Cortex of kidney (tissue), 1 donor: ENCODE measurements at places on chromosomes 12 and 14.

- DNase-seq = no peak
These were observed 11.2 kb upstream of the CDC42BPB start for GRCh38 chr14:103068351-103069073.

GRCh38 chr14:79009286-79009685 lies 839.1 kb downstream of the NRXN3 start:
- no peak for DNase-seq

DNA sequence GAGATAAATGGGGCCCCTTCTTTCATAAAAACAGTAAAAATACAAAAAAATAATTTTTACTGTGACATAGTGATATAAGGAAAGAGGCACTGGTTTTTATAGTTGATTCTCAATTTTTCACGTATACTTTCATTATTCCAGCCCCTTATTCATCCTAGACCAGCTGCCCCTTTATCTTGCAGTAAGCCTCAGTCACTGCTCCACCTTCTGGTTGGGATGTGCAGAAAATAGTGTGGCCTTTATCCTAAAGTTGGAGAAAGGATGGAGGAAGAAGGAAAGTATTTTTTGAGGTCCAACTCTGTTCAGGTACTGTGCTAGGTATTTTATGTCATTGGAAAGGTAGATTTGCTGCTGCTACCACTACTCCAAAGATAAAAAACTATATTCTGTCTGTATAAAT lies 172.7 kb downstream of the ANO6 start:
- DNase-seq = no peak

GRCh38 chr14:35261774-35262173 lies 30.4 kb upstream of the PSMA6 start:
- DNase-seq = no peak

DNA sequence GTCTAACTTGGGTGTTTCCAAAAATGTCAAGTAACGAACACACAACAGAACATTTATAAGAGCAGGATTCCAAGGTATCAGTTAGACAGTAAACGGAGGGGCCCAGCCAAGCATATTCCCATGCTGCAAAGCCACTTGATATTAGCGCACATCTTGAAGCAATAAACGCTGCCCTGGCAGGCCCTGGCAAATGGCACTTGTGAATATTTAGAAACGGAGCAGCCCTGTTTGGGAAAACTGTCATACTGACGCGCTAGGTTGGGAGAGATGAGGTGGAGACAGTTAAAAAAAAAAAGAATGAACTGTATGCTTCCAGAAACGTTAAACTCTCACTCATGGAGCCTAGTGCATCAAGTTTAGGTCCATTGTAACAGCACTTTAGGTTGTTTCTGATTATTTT lies 9.3 kb downstream of the DGLUCY start:
- DNase-seq = no peak

DNA sequence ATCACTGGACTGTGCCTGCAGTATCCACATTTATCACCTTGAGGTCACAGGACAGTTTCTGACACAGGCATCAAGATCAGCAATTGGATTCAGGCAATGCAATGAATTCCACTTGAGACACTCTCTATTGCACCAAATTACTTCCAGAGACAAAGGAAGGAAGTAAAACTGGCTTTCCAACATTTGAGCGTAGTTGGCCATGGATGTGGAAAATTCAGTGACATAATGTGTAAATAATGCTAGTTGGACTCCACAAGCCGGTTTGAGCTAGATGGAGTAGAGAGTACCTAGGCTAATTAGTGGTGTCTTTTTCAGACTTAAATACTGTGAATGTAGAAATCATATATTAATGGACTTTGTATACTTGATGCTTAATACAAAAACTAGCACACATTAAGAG lies 168.3 kb upstream of the SYT1 start:
- no peak for DNase-seq

DNA sequence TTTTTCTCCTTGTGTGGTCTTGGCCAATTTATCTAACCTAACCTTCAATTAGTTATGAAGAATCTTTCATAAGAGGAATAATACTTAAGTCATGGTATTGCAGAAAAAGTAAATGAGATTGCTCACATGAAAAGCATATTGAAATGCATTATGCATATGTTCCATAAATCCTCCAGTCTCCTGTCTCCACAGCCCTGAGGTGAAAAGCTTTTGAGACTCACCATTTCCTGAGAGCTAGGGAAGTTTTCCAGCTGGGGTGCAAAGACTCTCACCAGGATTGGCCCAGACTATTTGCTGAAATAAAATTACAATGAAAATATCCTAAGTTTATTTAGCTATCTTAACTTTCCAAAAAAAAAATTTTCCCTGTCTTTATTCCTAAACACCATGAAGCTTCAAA lies 723.8 kb upstream of the FLRT2 start:
- no peak for DNase-seq

DNA sequence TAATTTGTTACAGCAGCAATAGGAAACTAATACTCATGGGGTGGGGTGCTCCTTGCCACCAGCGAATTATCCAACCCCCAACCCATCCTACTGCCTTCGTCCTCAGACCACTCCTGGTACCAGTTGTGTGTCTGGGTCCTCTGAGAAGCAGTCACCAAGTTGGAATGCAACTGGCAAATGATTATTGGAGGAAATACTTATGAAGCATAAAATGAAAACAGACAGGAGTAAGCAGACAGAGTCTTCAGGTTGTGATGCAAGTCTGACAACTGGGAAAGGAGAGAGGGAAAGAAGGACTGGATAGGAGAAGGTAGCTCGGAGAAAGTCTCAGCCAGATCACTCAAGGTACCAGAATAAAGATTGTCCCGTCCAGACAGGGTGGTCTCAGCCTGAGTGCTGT lies 181.1 kb upstream of the ARID2 start:
- DNase-seq = no peak

- DNase-seq = no peak
These were observed 14.7 kb downstream of the ISCA2 start for GRCh38 chr14:74508292-74508731.

DNA sequence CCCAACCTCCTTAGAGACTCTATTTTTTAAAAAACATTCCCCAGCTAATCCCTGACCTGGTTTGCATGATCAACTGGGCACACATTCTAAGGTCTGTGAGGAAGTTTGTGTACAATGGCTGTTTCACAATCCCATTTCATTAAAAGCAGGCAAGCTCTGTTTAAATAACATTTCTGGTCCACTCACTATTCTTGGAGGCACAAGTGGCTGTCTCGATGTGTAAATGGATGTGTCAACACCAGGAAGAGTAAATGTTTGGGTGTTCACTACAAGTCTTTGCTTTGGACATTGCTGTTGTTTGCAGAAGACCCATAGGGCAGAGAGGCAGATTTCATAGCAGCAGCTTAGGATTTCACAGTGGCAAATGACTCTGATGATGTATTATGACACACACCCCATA lies 98.3 kb downstream of the PDZRN4 start:
- DNase-seq = no peak

- no peak for DNase-seq
These were observed 104.2 kb downstream of the ST8SIA1 start for GRCh38 chr12:22230280-22230794.

DNA sequence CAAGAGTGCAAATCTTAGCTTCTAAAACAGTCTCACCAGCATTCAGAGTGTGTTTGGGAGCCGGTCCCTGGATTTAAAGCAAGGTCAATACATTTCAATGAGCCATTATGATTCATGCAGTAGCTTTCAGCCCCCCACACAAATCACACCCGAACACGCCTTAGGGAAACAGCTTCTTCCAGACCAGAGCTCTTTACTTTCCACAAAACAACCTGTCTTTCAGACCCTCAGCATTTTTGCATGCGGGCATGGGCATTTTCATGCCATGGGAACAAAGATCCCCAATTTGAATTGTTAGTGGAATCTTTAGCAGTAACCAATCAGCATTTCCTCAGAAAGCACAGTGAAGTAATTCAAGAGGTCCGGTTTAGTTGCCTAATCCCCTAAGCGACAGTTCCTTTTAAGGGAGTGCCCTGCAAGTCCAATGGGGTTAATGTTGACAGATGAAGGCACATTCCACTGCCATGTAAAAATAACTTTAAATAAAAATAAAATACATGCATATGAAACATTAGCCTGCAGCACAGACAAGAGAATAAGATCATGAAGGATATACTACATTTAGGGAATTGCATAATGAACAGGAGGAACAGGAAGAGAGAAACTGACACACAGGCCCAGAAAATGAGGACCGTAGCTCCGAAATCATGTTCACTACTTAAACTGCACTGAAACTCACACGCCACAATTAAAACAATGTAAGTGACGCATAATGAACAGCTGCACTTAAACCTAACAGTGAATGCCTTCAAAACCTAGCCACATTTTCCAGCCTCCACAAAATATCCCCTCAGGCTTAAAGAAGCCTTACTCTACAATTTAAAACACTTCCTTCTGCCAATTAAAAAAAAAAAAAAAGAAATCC lies 4.0 kb downstream of the VPS37B start:
- DNase-seq = no peak

- DNase-seq = no peak
These were observed 19.3 kb downstream of the BRF1 start for GRCh38 chr14:105281371-105282097.

DNA sequence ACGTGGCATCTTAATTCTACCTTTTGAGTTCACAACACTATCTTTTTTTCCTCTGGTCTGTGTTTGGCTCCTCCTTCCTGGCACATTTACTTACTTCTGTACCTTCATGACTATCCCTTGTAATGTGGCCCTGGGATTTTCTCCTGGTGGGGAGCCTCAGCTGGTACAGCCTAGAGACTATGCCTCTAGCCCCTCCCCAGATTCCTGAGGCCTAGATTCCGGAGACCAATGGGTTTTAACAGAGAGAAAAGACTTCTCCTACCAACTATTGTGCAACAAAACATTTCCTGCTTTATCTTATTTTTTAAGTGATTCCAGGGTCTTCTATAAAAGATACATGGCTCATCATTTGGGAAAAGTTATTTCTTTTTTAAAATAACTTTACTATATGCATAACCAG lies 216.2 kb upstream of the KRR1 start:
- no peak for DNase-seq

DNA sequence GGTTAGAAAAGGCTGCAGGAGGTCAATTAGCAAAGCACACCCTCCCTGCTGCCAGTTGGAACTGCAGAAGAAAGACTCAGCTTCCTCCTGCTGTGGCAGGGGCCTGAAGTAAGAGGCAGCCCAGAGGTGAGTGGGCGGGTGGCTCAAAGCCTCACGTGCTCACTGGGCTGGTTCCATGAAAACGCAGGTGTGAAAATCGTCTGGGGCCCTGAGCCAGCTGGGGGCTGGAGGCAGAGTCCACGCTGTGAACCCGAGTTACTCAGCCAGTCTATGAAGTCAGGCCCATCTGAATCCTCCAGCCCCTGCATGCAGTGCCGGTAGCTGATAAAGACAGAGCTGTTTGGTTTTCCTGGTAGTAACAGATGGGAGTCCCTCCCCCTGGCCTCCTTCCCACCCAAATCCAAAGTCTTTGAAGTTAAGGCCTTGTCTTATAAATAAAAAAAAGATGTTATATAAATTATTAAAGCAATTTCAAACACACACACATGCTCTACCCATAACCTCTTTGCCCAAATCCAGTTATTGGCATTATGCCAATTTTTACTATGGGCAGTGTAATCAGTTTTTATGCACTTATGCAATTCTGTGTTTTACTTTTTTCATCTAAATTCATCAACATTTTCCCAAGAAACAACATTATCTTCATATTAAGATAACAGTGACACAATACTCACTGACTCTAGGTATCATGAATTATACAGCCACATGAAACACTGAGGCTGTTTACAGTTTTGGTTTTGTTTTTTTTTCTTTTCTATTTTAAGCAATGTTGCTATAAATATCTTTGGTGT lies 57.9 kb upstream of the PNMA1 start:
- no peak for DNase-seq

DNA sequence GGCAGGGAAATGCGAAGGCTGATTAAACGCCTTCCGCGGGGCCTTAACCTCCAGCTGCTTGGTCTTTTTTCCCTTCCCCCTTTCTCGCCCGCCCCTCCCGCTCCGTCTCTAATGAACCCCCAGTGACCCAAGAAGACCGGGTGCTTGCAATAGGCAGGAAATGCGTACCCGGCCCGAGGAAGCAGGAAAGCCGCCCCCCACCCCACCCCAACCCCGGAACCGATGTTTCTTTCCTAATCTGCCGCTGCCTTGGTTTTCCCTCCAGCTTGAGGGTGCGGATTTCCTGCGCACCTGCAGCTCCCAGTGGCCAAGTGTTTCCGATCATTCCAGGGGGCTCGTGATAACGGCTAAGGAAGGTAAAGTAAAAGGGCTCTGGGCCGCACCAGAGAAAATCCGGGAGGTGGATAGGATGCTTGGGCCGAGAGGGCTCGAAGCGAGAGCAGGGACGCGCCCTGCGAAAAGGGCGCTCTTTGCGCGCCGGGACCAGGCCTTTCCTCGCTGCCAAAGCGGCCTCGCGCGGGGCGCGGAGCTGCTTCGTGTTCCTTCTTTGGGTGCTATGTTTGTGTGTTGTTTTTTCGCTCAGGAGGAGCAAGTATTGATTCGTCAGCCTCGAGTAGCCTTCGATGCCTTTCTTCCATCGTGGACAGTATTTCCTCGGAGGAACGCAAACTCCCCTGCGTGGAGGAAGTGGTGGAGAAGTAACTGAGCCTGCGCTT lies 983 bp downstream of the MYF6 start:
- DNase-seq = no peak

DNA sequence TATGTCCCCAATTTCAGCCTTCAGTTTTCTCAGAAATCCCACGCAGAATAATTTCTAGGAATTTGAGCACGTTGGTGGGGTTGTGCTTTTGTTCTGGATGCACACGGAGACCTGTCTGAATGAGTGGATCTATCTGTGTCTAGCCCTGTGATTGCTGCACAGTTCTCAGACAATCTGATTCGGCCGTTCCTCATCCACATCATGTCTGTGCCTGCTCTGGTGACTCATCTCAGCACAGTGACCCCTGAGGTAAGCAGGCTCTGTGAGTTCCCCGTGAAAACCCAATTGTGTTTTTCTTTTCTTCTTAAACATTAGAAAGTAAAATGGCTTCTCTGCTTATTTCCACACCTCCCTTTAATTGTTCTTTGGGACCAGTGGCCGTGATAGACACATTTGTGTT lies 20.2 kb downstream of the UBE3B start:
- no peak for DNase-seq

DNA sequence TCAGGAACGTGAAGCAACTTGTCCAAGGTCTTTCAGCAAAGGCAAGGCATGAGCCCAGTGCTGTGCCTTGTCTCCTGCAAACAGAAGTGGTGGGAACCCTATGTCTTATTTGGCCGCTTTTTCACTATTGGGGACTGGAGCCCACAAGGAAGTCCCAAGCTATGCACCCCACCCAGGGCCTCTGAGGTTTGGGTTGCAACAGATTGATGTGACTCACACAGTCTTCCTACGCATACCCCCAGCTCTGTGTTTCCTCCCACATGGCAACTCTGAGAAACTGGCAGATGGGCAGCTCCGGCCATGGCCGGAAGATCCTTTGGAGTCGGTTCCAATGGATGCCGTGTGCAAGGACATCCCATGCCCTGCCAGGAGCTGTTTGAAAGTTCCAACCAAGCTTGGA lies 28.3 kb upstream of the CMKLR1 start:
- no peak for DNase-seq

- DNase-seq = no peak
These were observed 172.8 kb downstream of the KTN1 start for GRCh38 chr14:55752580-55753390.

DNA sequence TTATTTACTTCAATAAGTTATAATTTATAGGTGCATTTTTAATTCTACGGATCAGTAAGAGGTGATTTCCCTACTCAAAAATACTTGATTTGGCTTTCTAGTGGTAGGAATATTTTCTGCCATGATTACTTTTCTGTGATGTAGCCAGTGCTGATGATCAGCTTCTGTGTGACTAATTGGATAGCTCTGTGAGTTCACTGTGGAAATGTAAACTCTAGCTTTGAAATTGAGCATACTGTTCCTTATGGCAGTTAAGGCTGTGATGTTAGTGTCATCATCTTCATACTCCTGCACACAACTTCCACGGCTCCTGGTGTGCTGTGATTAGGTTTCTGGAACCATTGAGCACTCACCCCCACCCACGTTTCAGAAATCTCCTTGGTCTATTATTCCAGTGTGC lies 48.2 kb downstream of the PLEKHA5 start:
- no peak for DNase-seq
